ENCODE measurements at places on chromosomes 13 and 19.

- DNase-seq = no peak
Measured at GRCh38 chr19:16249826-16250404, 52.2 kb downstream of the AP1M1 start.

GRCh38 chr13:50152224-50152623, 137.0 kb downstream of the KCNRG start:
- no peak for DNase-seq

- no peak for DNase-seq
Measured at GRCh38 chr13:68810660-68811059, 1297.0 kb upstream of the ATXN8OS start.

GRCh38 chr13:57253551-57253950, 86.6 kb downstream of the PRR20E start:
- no peak for DNase-seq

DNA sequence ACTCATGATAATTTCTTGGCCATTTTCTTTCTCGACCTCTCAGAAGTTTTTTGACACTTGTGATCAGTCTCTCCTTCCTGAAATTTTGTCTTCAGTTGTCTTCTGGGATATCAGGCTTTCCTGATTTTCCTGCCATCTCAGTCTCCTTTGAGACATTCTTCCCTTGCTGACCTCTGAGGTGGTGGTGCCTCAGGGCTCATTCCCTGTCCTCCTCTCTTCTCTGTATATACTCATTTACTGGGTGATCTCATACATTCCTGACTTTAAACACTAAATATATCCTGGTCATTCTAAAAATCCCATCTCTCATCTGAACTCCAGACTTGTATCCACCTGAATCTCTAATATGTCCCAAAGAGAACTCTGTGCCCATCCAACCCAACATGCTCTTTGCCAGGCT, 31.3 kb upstream of the STARD13 start:
- no peak for DNase-seq

GRCh38 chr19:51808333-51808986, 13.5 kb downstream of the FPR3 start:
- DNase-seq = no peak

DNA sequence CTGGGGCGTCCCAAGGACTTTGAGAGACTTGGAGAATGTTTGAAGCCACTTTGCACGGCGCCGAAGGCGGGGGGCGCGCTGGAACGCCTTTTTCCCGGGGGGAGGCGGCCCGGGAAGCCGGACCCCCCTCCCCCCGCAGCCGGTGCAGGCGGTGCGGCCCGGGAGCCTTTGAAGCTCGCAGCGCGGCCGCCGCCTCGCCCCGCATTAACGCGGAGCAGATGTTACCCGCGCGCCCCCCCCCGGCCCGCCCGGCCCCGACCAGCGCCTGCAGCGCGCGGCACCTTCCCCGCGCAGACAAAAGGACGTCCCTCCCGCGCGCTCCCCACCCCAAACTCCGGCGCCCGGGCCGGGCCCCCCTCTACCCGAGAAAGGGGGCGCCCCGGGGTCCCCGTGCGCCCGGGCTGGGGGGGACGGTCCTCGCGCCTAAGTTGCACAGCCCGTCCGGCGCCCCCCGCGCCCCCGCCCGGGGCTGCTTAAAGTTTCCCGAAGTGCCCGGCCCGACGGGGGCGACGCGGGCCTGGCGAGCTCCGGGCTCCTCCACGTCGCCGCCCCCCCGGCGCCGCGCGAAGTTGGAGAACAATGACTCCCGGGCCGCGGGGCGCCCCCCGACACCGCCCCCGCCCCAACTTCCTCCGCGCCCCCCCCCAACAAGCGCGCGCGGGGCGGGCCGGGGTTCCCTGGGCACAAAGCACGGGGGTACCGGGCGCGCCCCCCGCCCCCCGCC, 685 bp downstream of the TCF3 start:
- peak; percentile 58 for DNase-seq

DNA sequence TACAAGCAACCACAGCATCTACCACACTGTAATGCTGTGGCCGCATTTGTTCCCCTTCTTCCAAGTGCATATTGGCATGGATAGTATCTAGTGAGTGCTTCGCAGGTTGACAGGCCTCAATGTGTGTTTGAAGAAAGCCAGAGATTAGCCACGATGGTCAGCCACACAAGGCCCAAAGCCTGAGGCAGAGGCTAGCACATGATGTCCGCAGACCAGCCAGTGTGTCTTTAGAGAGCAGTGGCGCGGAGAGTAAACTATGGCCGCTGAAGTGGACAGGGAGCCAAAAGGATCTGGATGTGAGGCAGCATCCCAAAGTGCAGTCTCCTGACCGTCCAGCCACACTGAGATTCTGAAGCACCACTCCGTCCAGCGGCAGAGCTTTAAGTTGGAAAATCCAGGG, 36.0 kb downstream of the BRD4 start:
- no peak for DNase-seq

DNA sequence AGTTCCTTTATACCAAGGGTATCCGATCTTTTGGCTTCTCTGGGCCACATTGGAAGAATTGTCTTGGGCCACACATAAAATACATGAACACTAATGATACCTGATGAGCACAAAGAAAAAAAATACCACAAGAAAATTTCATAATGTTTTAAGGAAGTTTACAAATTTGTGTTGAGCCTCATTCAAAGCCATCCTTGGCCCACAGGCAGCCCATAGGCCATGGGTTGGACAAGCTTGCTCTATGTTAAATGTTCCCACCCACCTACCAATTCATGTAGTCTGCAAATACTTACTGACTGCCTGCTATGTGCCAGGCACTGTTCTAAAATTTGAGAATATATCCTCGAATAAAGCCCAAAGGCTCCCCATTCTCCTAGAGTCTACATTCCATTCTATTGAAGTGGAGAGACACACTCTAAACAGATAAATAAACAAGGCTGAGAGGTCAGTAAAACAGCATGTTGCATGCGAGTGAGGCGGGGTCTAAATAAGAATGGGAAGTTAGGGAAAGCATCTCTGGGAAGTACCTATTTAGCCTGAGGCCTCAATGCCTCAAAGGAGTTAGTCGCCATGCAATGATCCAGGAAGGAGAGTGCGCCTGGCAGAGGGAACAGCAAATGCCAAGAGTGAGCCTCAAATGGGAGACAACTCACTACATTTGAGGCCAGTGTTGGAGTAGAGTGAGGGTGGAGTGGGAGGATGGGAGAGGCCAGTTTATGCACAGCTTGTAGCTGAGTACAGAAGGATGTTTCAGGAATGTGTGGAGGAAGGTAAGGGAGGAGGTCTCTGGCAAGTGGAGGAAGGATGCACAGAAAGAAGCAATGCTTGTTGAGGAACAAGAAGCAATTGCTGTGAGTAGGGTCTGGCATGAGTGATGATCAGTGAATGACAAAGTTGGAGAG, 52.5 kb upstream of the CLDN10 start:
- no peak for DNase-seq

DNA sequence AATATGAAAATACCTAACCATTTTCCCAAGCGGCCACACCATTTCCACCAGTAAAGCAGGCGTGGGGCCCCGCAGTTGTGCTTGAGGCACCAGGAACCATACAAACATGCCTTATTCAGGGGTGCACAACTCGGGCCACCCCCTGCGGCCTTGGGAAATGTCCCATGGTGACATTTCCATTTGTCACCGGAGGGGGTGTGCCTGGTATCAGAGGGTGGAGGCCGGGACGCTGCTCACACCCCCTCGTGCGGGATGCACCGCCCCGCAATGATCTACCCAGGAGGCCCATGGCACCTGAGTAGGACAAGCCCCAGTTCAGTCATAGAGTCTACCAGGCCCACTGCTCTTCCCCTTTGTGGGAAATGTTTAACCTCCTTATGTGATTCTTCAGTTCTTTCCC, 218.8 kb downstream of the TEX29 start:
- DNase-seq = no peak

- DNase-seq = no peak
Measured at GRCh38 chr19:31223740-31224534, 125.3 kb downstream of the TSHZ3 start.

DNA sequence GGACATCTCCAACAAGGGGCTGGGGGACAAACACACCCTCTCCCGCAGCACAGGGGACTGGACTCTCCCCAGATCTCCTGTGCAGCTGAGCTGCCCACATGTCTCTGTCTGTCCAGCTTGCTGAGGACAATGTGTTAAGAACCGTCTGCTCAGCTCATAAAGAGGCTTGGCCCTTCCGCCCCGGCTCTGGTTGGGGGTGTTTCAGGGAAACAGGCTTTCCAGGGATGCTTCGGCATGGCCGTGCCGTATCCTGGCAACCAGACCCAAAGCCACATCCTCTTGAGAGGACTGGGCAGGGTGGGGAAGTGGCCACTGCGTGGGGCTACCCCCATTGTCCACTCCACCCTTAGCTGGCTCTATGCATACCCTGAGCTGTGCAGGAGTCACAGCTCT, 41.1 kb upstream of the CHST8 start:
- no peak for DNase-seq

DNA sequence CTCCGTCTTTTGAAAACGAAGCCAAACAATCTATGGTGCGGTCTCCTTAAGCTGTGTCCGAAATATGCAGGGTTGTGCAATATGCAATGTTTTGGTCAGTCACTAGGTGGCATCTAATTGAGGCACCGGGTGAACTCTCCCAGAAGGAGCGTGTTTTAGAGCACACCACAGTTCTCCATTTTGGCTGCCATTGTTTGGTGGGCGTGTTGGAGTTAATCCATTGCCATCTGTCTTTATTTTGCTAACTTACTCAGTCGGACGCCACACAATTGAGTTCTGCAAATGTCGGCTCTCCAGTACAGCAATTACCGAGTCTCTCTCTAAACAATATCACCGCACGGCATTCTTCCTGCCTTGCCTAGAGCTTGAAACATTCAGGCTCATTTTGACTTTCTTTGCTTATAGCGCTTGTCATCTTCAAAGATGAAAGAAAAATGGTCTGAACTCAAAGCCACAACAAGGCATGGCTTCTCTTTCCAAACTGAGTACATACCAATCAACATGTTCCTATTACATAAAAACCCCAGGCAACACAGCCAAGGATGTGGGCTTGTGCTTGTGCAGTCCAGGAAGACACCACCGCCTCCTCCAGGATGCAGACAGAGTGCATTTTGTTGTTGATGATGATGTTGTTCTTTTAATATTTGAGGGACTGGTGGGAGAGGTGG, 182.0 kb upstream of the SERP2 start:
- peak; percentile 59 for DNase-seq

DNA sequence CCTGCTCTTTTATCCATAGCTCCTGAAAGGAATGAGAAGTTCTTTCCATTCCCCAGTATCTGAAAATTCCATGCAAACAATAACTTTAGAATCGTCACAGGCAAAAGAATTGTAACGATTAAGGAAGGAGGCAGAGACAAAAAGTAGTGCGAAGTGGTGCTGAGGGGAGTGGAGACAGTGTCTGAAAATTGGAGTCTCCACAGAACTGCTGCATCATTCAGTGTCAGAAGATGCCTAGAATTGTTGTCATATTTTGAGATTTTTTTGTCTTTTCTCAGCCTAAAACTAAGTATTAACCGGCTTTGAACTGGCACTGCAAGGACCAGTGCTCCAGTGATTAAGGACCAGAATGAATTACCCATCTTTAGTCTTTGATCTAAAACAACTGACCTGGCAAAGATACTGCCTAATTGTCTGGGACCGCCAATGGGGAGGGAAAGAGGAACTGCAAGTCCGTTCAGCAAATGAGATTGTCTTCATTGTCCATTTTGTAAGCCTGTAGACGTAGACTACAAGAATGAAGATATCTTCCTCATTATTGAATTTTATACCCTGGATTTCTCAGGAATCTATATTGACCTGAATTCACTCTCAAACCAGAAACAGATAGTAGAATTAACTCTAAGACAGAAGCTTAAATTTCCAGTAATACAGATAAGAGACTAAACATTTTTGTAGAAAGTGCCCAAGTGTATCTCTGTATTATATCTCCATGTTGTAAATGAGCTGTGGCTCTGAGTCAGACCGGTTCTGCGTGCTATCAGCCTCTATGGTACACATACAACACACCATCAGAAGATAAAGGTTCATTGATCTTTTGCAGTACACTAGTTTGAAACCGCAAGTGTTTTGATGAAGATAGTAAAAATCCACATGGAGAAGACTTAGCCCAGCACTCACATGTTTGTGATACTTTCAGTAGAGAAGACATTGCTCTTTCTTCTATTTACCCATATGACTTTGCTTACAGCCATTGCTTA, 293.2 kb downstream of the EFNB2 start:
- no peak for DNase-seq

GRCh38 chr19:49872245-49873128, 4.7 kb downstream of the AKT1S1 start:
- no peak for DNase-seq

- DNase-seq = peak; percentile 4
Measured at GRCh38 chr13:84038001-84038400, 155.7 kb upstream of the SLITRK1 start.

DNA sequence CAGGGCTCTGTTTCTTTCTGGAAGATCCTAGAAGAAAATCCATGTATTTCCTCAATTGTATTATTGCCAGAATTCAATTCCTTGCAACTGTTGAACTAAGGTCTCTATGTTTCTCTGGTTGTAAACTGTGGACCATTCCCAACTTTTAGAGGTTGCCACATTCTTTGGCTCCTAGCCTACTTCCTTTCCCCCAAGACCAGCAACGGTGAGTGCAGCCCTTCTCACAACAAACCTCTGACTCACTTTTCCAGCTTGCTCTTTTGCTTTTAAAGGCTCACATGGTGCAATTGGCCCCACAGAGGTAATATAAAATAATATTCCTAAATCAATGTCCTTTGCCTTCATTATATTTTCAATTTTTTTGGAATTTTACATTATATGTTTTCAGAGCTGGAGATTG, 371.3 kb downstream of the SLITRK5 start:
- no peak for DNase-seq

GRCh38 chr13:58953638-58954037, 1210.1 kb downstream of the DIAPH3 start:
- no peak for DNase-seq

GRCh38 chr19:40690050-40690692, at the start of gene NUMBL:
NUMBL (minus strand) TSS chr19:40690651; CDS start chr19:40690483, 168 bp downstream.
- no peak for DNase-seq

- DNase-seq = no peak
Measured at GRCh38 chr19:42301646-42302203, at the start of gene PRR19. PRR19 (plus strand) TSS chr19:42302132; CDS start chr19:42309585, 7,453 bp downstream.

- DNase-seq = no peak
Measured at GRCh38 chr19:870314-870713, 10.8 kb downstream of the CFD start.

GRCh38 chr19:51108805-51109146, 567 bp upstream of the CTU1 start:
- DNase-seq = no peak
